Left ventricle myocardium superior (tissue), 1 donor: ENCODE measurements at places on chromosomes 3 and 15.

GRCh38 chr3:193800138-193801043 lies 207.4 kb downstream of the OPA1 start:
- no peak for DNase-seq

GRCh38 chr3:186802701-186803100 lies 3.6 kb downstream of the RFC4 start:
- no peak for DNase-seq

GRCh38 chr3:34780973-34781372 lies 858.4 kb upstream of the ARPP21 start:
- no peak for DNase-seq

DNA sequence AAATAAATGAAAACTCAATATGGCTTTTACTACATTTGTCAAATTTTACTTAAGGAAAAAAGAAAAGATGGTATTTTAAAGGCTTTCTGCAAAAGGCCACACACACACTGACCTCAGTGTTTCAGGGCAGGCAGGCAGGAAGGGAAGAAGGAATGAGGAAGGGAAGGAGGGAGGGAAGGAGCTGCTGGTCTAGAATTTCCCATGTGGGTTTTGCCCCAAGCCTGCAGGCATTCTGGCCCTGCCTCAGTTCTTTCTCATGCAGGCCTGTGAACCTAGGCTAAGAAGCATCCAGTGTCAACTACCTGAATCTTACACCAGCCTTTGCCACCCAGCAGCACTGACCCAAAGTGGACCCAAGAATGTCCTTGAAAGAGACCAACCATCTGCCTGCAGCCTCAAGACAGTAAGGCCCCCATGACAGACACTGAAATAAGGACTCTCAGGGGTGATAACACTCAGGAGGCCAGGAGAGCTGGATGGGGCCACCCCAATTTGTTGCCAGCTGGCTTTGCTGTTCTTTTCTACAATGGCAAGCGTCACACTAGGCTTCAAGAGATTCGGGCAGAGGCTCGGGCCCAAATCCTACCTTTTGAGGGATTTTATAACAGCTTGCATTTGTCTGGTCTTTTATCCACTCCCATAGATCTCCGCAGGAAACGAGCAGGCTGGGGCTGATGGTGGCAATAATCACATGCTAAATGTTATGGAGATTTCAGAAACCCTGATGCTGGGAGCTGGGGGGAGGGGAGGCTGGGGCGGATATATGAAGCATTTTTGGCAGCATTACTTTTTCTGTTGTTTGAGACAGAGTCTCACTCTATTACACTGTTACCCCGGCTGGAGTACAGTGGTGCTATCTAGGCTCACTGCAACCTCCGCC lies 51.4 kb downstream of the XXYLT1 start:
- no peak for DNase-seq

GRCh38 chr3:126927401-126927750 lies 55.5 kb upstream of the PLXNA1 start:
- no peak for DNase-seq

GRCh38 chr3:106208251-106208650 lies 339.4 kb upstream of the CBLB start:
- no peak for DNase-seq

- DNase-seq, result peak; percentile 69
Observed at GRCh38 chr15:45333550-45333949, 44.8 kb downstream of the GATM start.

DNA sequence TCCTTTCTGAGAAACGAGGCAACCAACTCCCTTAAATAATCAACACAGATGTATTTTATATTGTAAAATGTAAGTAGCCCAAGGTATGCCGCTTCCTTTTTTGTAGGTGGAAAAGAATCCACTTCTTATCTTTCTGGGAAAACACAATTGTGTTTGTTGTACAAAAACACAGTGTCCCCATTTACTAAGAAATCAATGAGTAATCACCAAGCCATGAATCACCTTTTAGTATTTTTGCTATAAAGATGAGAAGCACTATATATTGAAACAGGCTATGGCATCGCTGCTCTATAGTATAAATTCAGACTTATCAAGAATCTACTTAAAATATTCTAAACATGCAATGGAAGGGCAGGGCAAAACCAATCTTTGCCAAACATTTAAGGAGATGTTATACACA lies 104.0 kb downstream of the TNIK start:
- DNase-seq, result no peak
